ENCODE measurements at places on chromosomes 13 and 19.

GRCh38 chr19:51146751-51147150, 4.7 kb downstream of the SIGLEC7 start:
- no peak for DNase-seq

GRCh38 chr13:74204602-74205312, 70.6 kb upstream of the KLF12 start:
- DNase-seq, result no peak

- no peak for DNase-seq
These were observed at the start of gene RASIP1 for GRCh38 chr19:48740164-48740972. Gene RASIP1 (minus strand): TSS chr19:48740610. CDS start chr19:48740282, 328 bp downstream.

DNA sequence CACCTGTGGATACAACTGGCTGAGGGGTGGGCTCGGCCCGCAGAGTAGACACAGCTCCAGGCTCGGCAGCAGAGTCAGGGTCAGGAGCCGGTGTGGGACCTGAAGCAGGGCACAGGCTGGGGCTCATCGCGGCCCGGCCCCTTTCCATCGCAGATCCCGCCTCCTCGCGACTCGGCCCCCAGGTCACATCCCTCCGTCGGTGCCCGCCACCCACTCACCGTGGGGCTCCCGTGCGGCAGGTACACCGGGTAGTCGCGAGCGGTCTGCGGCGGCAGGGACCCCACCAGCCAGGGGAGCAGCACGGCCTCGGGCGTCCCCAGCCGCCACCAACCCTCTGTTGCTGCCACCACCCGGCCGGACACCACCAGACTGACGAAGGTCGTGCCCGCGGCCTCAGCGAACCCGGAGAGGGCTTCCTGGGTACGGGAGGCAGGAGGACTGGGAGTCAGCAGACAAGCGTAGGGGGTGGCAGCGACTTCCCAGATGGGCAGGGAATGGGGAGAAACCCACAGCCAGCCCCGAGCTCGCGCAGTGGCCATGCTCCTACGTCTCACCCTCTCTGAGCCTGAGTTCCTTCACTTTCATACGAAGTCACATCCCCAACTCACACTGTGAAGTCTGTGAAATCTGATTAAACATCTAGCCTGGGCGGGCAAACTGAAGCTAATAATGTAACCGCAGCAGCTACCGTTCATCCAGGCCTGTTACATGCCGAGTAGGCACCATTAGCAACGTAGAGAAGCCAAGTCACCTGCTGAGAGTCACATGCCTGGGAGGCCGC, 3.7 kb downstream of the FUZ start:
- peak; percentile 84 for DNase-seq

DNA sequence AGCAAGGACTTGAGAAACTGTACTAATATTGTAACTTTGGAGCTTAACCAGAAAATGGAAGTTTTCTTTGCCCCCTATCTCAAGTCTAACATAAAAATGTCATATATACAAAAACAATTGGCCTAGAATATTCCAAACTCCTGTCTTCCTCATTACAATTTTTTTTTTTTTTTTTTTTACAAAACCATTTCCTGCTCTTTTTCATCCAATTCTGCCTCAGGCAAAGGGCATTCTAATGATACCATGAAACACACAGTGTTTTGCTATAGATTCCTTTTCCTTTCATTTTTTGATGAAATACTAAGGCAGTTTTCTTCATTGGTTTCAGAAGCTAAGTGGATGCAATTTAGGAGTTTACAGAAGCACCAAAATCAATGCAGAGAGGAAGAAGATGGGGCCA, 119.7 kb downstream of the LHFPL6 start:
- DNase-seq, result no peak

- DNase-seq, result peak; percentile 33
These were observed 5.3 kb downstream of the F7 start for GRCh38 chr13:113110852-113111315.

GRCh38 chr13:46615888-46616531, 63.0 kb downstream of the LRCH1 start:
- no peak for DNase-seq

DNA sequence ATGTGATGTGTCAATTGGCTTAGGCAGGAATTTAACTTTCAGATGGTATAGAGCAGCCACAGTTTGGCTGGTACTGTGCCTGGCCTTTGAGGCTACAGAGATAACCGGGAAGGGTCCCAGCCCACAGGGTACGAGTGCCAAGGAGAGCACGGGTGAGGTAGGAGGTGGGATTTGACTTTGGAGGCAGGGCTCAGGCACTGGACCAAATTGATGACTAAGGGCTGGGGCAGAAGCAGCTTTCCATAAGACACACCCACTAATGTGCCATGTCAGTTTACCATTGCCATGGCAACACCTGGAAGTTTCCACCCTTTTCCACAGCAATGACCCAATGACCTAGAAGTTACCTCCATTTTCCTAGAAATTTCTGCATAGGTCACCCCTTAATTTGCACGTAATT, 466.2 kb downstream of the TSHZ3 start:
- DNase-seq, result no peak

DNA sequence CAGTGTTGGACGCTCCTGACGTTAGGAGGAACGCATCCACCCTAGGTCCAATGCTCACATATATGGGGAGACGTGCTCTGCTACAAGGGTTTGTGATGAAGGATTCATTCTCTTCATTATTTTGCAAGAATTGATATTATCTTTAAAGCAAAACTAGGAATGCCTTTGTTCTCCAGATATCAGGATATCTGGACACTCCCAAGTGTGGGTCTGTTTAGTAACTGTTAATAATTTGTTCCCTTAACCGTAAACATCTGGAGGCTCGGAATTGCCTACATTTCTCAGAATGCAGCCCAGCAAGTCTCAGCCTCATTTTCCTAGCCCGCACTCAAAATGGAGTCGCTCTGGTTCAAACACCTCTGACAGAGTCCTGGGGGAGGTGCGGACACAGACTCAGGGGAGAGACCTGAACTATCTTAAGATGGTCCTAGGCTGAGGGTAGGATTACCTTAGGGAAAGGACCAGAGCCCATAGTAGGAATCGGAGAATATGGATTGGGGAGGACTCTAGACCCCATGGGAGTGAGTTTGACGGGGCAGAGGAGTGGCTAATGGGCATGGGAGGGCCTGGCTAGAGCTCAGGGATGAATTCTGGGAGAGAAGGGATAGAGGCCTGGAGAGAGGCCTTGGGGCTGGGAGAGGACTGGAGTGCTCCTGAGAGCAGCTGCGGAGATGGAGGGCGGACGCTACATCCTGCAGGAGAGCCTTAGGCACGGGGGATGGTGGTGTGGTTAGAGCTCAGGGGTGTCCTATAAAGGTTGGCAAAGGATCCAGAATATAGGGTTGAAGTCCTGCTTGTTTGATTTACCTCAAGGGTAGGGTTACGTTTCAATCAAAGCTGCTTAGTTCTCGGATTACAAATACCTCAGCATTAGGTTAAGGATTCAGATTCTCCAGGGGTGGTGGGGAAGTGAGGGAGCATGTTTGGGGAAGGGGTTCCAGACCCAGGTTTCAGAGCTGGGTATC, 43.2 kb downstream of the ZNF331 start:
- no peak for DNase-seq

DNA sequence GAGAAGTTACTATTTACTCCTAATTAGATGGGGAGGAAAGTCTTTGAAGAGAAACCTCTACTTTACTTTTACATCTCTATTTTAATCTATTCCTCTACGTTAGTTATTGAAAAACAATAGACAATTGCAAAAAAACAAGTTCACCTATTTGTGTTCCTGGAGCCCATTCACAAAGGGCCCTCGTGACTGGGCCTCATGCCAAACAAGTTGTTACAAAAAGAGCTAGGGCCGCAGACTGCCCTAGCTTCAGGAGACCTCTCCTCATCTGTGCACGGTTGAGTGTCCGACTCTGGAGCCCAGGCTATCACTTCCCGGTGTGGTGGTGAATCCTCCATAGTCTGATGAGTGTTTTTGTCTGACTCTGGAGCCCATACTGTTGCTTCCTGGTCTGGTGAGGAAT, 190.9 kb downstream of the ZNF486 start:
- DNase-seq, result no peak

- DNase-seq, result no peak
These were observed 666 bp downstream of the SAMD1 start for GRCh38 chr19:14089662-14090508.

DNA sequence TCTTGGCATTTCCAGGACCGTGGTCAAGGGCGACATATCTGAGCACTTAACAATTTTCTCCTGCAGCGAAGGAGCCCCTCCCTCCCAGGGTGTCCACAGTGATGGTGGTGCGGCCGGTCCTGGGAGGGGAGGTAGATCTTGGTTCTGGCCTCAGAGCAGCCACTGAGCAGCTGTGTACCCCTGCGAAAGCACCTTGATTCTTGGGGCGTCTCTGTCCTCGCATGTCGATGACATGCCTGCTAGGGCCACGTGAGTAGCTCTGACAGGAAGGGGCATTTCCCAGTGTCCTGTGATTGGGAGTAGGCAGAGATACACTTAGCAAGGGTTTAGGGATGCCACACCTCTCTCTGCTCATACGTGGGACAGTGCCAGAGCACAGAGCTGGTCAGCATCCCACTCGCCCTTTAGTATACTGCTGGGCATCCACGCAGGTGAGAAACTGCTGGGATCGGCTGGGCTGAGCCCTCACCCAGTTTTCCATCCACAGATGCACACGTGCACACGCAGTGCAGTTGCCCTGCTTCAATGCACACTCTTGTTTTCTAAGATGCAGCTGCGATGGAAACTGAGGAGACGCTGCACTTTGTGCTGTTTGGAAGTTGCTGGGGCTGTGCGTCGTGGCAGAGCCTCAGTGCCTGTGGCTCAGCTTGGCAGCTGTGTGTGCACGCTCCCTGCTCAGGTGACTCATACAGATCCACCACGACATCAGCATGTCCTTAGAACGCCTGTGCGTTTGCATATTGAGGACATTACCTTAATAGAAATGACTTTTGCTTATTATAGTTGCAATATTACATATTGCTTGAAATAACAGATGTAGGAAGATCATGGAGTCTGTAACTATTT, 66.8 kb downstream of the TEX29 start:
- DNase-seq, result no peak

- DNase-seq, result no peak
These were observed 11.4 kb downstream of the NDUFA11 start for GRCh38 chr19:5891938-5892771.

DNA sequence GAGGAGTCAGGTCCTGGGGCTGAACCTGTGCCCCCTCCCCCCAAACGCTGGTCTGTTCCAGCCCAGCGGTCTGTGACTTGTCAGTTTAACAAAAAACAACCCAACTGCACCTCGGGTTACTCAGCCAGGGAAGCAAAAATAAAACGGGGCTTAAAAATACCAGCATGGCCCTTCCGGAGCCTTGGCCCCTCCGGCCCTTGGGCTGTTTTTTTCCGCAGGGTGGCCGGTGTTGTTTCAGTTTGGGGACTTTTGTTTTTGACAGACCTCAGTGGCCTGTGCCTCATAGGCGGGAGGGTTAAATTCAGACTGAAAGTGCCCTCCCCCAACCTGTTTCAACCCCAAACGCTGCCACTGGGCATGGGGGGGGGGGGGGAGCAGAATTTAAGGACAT, 4.0 kb downstream of the TCF3 start:
- DNase-seq, result no peak

- no peak for DNase-seq
These were observed 457.9 kb downstream of the FOXO1 start for GRCh38 chr13:40208517-40208916.

- no peak for DNase-seq
These were observed 5.1 kb downstream of the OR10H1 start for GRCh38 chr19:15810335-15810734.

GRCh38 chr13:93001866-93002461, 224.6 kb upstream of the GPC6 start:
- DNase-seq, result no peak

GRCh38 chr13:81031996-81032395, 691.1 kb upstream of the SPRY2 start:
- no peak for DNase-seq

DNA sequence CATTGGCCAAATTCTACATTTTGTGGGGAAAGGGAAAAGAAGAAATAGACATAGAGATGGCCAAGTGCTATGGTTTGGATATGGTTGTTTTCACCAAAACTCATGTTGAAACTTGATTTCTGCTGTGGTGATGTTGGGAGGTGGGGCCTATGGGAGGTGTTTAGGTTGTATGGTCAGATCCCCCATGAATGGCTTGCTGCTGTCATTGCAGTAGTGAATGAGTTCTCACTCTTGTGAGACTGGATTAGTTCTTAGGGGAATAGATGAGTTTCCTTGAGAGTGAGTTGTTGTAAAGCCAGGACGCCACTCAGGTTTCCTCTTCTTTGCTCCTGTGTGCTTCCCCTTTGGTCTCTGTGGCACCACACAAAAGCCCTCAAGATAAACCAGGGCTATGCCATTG, 242.6 kb upstream of the RFC3 start:
- no peak for DNase-seq

DNA sequence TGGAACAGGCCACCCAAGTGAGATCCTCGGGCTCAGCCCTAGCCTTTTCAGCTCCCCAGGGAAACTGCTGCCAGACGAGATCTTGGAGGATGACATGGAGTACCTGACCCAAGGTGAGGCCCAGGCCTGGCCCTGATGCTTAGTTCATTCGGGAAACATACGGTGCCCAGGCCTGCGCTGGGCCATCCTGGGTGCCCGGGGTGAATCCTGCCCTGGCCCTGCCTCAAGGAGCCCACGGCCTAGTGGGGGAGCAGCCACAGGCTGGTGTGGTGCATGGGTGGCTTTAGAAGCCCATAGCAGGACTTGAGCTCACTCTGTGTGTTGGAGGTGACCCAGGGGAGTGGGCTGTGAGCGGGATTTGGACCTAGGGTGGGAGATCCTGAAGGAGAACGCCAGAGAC, 10.1 kb downstream of the SIX5 start:
- DNase-seq, result no peak

DNA sequence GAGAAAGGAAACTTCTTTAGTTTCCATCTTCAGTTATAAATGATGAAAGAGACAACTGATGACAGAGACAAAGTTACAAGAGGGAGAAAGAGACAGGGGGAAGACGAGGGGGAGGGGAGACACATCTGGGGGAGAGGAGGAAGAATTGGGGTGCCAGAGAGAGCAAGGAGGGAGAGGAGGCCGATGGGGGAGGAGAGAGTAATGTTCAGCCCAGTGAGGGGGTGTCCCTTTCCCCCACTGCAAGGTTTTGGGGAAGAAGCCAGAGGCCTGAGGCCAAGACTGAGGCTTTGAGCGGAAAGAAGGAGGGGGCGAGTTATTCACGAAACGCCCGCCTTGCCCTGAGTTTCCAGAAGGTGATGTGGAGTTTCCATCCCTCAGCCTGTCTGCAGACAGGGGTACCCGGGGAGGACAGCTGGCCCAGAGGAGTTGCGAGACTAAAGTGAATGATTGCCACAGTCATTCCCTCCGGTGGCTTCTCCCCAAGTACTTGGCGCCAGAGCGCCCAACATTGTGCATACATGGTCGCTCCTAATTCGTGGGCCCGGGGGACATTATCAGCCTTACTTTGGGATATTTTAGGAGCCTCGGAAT, 558 bp upstream of the PPAN start:
- no peak for DNase-seq

- DNase-seq, result no peak
These were observed 12.7 kb upstream of the ZNF121 start for GRCh38 chr19:9597027-9597426.

GRCh38 chr19:15129856-15130585, 22.8 kb downstream of the SYDE1 start:
- peak; percentile 4 for DNase-seq

Data from sigmoid colon (tissue), 7 donors.